ENCODE measurements at places on chromosomes 12 and 14. TPM values are rescaled to one million over a fixed set of nuclear protein-coding genes. Genes with fewer than 3 reads are reported as not detected.
A peak's percentile ranks its signal among the peaks of the same experiment; 100 is the strongest.

The IL26 gene
- not detected for total RNA-seq

DNA sequence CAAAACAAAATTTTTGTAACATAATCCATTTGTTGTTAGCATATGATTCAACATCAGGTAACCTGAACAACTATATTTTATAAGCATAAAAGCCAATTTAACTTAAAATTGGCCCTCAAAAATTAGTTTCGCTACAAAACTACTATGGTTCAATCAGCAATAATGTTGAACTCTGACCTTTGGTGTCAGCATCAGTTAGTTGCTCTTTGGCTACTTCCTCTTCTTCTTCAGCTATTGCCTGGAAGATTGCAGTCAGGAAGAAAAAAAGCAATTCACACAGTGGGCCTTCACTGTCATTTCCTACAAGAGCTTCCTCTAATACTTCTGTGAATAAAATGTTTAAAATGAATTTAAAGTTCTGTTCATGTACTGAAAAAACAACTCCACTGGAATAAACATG is 78.2 kb upstream of the CFL2 start:
- H3K27ac ChIP-seq = no peak overlapping the region
- no peaks in the 10 kb centered on the region for H3K27me3 ChIP-seq
- no peak for DNase-seq
- H3K36me3 ChIP-seq = no peaks in the 10 kb centered on the region
- H3K4me1 ChIP-seq = no peaks in the 10 kb centered on the region

GRCh38 chr12:124379938-124380754 is 85.3 kb downstream of the RFLNA start:
- H3K27ac ChIP-seq = peak overlapping the region; percentile 87
- H3K36me3 ChIP-seq = no peaks in the 10 kb centered on the region

The EIF2S3B gene
- total RNA-seq = 1.0 TPM

DNA sequence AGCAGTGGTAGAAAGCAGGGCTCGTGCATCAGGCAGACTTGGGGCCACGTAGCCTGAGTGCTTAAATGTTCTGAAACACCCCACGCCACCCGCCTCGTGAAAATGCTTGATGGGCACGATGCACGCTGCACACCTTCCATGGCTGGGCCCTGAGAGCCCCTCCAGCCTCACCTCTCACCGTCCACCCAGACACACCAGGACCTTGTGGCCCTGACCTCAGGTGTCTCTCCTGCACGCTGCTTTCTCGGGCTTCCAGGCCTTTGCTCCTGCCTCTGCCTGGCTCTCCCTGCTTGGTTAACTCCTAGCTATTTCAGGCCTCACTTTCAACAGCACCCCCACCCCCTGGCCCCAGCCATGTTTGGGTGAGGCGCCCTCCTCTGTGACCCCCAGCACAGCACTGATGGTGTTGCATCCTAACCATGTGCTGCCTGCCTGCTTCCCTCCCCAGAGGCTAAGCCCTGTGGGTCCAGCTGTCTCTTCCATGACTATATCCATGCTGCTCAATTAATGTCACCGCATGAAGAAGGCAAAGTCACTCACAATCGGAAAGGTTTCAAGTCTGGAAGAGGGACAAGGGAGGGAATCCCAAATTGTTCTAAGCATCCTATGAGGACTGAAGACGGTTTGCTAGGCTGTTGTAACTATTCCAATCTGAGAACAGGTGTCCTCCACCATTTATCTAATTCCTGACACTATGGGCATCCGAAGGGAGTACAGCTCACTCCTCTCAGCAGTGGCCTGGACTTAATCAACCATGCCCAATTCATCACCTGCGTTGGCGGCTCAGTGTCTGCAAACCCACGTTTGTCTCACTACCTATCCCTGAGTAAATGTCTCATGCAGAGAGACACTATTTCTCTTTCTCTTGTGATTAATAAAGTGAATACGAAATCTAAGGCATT is 82.2 kb downstream of the CCDC88C start:
- H3K36me3 ChIP-seq = no peaks in the 10 kb centered on the region
- H3K27me3 ChIP-seq = no peaks in the 10 kb centered on the region
- no peak overlapping the region for H3K4me3 ChIP-seq
- H3K27ac ChIP-seq = no peak overlapping the region
- no peak for DNase-seq

The NDUFB1 gene
- total RNA-seq = 88.7 TPM

- no peaks in the 10 kb centered on the region for H3K36me3 ChIP-seq
- peak overlapping the region; percentile 100 for H3K27ac ChIP-seq
- H3K27me3 ChIP-seq = no peaks in the 10 kb centered on the region
- no peak for DNase-seq
- no peaks in the 10 kb centered on the region for H3K4me1 ChIP-seq
Observed at GRCh38 chr12:25384893-25385248, 134.1 kb upstream of the KRAS start.

The SOAT2 gene
- 0.82 TPM for total RNA-seq

- H3K27me3 ChIP-seq = no peaks in the 10 kb centered on the region
- no peaks in the 10 kb centered on the region for H3K4me1 ChIP-seq
- H3K4me3 ChIP-seq = no peak overlapping the region
- no peaks in the 10 kb centered on the region for H3K36me3 ChIP-seq
- no peak for DNase-seq
Observed at GRCh38 chr14:104363891-104364760, 215.4 kb upstream of the C14orf180 start.

- no peak for DNase-seq
- H3K36me3 ChIP-seq = no peaks in the 10 kb centered on the region
- no peaks in the 10 kb centered on the region for H3K4me1 ChIP-seq
- H3K4me3 ChIP-seq = no peak overlapping the region
- H3K27me3 ChIP-seq = no peaks in the 10 kb centered on the region
- no peak overlapping the region for H3K27ac ChIP-seq
Observed at GRCh38 chr14:80585506-80585835, 356.1 kb downstream of the CEP128 start.

The SDR9C7 gene
- 0.26 TPM for total RNA-seq

The TAS2R42 gene
- total RNA-seq = not detected

GRCh38 chr12:45231515-45232145 is 15.7 kb downstream of the ANO6 start:
- H3K27ac ChIP-seq = peak overlapping the region; percentile 93
- peaks cover 9% of the 10 kb centered on the region for H3K4me1 ChIP-seq
- no peaks in the 10 kb centered on the region for H3K36me3 ChIP-seq
- H3K4me3 ChIP-seq = no peak overlapping the region
- DNase-seq = no peak
- H3K27me3 ChIP-seq = no peaks in the 10 kb centered on the region

- H3K36me3 ChIP-seq = no peaks in the 10 kb centered on the region
- peak overlapping the region; percentile 39 for H3K4me3 ChIP-seq
- no peaks in the 10 kb centered on the region for H3K27me3 ChIP-seq
- peaks cover 8% of the 10 kb centered on the region for H3K4me1 ChIP-seq
- H3K27ac ChIP-seq = peak overlapping the region; percentile 97
- no peak for DNase-seq
Observed at GRCh38 chr14:21096978-21097635, 1.3 kb downstream of the ZNF219 start.

DNA sequence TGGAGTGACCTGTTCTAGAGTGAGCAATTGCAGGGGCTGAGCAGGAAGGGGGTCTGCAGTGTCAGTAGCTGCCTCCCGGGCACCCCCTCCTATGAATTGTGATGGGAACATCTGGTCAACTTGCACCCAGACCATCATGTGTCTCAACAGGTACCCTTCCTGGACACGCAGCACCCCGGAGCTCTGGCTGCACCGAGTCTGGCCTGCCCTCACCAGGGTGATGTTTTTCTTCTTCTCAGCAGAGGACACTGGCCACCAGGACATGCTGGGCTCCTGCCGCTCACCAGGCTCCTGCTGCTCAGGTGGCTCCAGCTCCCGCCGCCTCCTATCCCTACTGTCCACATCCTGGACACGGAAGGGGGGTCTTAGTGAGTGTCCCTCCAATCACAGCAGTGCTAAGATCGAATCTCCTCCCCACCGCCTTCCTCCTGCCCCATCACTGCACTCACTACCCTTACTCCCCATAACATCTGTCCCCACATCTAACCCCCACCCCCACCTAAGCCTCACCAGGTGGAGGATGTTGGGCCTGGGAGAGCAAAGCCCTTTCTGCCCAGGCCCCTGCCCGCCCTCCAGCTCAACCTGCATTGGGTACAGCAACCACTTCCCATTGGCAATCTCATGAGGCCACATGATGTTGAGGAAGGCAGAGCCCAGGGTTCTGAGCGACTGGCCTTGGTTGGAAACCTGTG is 14.9 kb downstream of the ITGA7 start:
- H3K27me3 ChIP-seq = no peaks in the 10 kb centered on the region
- H3K36me3 ChIP-seq = no peaks in the 10 kb centered on the region
- H3K4me3 ChIP-seq = no peak overlapping the region
- no peak for DNase-seq

- H3K27ac ChIP-seq = no peak overlapping the region
- no peak for DNase-seq
- H3K27me3 ChIP-seq = no peaks in the 10 kb centered on the region
- no peak overlapping the region for H3K4me3 ChIP-seq
- H3K4me1 ChIP-seq = no peaks in the 10 kb centered on the region
- no peaks in the 10 kb centered on the region for H3K36me3 ChIP-seq
Observed at GRCh38 chr14:104656014-104656714, 33.3 kb upstream of the INF2 start.

The CMA1 gene
- total RNA-seq = not detected

DNA sequence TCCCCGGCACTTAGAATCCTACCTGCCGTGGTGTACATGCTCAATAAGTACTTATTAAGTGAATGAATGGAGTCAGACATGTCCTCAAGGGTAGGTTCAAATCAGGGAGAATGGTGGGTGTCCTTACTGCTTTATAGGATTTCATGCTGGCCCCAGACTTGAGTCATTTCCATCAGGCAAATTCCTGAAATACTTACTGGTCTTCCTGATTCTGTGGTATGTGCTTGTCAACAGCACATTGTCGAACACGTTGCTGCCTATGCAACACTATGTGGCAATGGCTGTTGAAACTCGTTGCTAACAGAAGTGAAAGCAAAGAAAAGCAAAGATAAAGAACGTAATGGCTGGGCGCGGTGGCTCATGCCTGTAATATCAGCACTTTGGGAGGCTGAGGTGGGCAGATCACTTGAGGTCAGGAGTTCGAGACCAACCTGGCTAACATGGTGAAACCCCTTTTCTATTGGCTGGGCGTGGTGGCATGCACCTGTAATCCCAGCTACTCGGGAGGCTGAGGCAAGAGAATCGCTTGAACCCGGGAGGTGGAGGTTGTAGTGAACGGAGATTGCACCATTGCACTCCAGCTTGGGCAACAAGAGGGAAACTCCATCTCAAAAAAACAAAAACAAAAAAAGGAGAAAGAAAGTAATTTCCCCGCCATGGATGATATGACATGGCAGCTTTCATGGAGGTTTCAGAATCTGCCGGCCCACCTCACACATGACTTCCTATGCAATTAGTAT is 214.9 kb downstream of the ZFP36L1 start:
- no peak overlapping the region for H3K27ac ChIP-seq
- DNase-seq = peak; percentile 65
- no peaks in the 10 kb centered on the region for H3K27me3 ChIP-seq
- no peaks in the 10 kb centered on the region for H3K36me3 ChIP-seq
- H3K4me3 ChIP-seq = no peak overlapping the region

- no peaks in the 10 kb centered on the region for H3K27me3 ChIP-seq
- no peaks in the 10 kb centered on the region for H3K36me3 ChIP-seq
- H3K4me1 ChIP-seq = peaks cover 7% of the 10 kb centered on the region
- peak overlapping the region; percentile 25 for H3K27ac ChIP-seq
Observed at GRCh38 chr14:23076785-23077408, 18.0 kb downstream of the ACIN1 start.

The CLEC4C gene
- total RNA-seq = 0.62 TPM

The TMEM52B gene
- total RNA-seq = not detected

GRCh38 chr12:80186727-80187217 is 87.4 kb downstream of the OTOGL start:
- no peak overlapping the region for H3K4me3 ChIP-seq
- H3K27ac ChIP-seq = peak overlapping the region; percentile 93
- no peaks in the 10 kb centered on the region for H3K36me3 ChIP-seq
- H3K27me3 ChIP-seq = no peaks in the 10 kb centered on the region

The MBD6 gene
- 17.8 TPM for total RNA-seq

- no peak overlapping the region for H3K4me3 ChIP-seq
- no peak for DNase-seq
- no peaks in the 10 kb centered on the region for H3K36me3 ChIP-seq
- H3K4me1 ChIP-seq = no peaks in the 10 kb centered on the region
- H3K27ac ChIP-seq = no peak overlapping the region
Observed at GRCh38 chr12:69338936-69339335, 9.2 kb upstream of the LYZ start.

DNA sequence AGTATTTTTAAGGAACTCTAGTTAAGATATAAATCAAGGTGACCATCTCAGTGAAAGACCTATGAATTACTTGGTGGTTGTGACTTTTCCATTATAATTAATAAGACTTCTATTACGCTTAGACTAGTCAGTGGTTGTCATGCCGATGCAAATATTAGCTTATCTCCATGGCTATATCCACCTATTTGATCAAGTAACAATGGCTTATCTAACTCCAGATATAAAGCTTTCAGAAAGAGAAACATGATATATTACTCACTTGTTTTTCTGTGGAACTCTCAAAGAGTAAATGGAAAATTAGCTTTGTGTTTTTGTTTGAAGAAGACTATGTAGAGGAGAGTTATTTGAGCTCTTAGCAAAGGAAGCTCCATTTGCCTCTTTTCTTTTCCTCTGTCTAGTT is 323.8 kb upstream of the DCN start:
- no peaks in the 10 kb centered on the region for H3K27me3 ChIP-seq
- no peak for DNase-seq
- H3K4me3 ChIP-seq = no peak overlapping the region
- H3K27ac ChIP-seq = no peak overlapping the region
- H3K4me1 ChIP-seq = peaks cover 7% of the 10 kb centered on the region
- H3K36me3 ChIP-seq = no peaks in the 10 kb centered on the region

The ASCL1 gene
- total RNA-seq = not detected

The EID3 gene
- 3.8 TPM for total RNA-seq

The SRRM4 gene
- total RNA-seq = under 0.01 TPM

- no peak overlapping the region for H3K4me3 ChIP-seq
- H3K27ac ChIP-seq = no peak overlapping the region
- no peaks in the 10 kb centered on the region for H3K27me3 ChIP-seq
- no peak for DNase-seq
Observed at GRCh38 chr12:120408771-120409170, 29.1 kb upstream of the COX6A1 start.

DNA sequence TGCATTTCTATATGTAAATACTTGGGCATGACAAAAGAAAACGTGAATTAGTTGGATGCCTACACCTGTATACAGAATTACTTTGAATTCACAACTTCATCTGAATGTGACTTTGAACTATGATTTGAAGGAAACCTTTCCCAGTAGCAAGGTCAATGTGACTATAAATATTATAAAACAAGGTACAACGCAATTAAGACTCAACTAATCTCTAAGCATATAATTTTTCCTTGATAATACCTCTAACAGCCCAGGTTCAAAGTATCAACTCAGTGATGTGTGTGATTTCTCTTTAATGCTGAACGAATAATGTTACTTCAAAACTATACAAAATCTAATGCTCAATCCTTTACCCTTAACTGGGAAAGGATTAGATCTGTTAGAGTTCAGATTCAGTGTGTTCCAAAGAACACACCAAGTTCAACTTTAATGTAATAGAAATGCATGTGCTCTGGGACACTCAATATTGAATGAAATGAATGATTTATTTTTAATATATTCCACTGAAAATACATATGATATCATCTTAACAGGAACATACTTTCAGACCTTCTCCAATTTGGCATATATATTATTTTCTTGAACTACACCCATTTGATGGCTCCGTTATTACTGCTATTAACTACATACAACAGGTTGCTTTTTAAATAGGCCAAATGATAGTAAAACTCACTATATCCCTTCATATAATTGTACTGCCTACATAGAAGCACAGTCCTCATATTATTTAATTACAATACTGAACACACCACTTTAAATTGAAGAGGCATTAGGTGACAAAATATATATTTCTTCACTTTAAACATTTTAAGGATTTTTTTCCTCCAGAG is 40.1 kb upstream of the MTERF2 start:
- no peak overlapping the region for H3K4me3 ChIP-seq
- DNase-seq = no peak
- H3K27me3 ChIP-seq = no peaks in the 10 kb centered on the region
- H3K36me3 ChIP-seq = no peaks in the 10 kb centered on the region
- H3K4me1 ChIP-seq = peaks cover 12% of the 10 kb centered on the region
- peak overlapping the region; percentile 85 for H3K27ac ChIP-seq
